ENCODE measurements at places on chromosomes 6 and 20.

DNA sequence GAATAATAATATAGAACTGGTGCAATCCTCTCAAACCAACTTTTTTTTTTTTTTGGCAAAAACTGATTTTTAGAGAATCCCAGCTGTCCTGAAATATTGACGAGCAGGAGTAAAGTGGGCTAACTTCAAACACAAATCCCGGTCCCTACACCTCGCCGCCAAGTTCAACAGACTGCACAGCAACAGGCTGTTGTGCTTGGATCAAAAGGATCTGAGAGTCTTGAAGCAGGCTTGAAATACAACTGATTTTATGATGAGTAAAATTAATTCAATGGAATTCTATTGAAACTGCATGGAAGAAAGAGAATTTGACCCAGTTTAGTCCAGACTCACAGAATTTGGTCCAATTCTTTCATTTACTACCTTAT, 172.1 kb downstream of the FOXC1 start:
- DNase-seq = no peak

GRCh38 chr20:10665027-10665561, 8.7 kb downstream of the JAG1 start:
- DNase-seq = no peak

GRCh38 chr6:18121580-18122127, 823 bp downstream of the NHLRC1 start:
- no peak for DNase-seq

DNA sequence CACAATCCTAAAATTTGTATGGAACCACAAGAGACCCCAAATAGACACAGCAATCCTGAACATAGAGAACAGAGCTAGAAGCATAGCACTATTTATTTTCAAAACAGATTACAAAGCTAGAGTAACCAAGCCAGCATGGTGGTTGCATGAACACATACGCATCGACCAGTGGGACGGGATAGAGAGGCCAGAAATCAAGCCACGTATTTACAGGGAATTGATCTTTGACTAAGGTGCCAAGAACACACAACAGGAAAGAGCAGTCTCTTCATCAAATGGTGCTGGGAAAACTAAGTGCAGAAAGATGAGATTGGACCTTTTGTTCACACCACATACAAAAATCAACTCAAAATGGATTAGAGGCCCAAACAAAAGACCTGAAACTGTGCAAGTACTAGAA, 21.1 kb downstream of the TTLL2 start:
- no peak for DNase-seq

DNA sequence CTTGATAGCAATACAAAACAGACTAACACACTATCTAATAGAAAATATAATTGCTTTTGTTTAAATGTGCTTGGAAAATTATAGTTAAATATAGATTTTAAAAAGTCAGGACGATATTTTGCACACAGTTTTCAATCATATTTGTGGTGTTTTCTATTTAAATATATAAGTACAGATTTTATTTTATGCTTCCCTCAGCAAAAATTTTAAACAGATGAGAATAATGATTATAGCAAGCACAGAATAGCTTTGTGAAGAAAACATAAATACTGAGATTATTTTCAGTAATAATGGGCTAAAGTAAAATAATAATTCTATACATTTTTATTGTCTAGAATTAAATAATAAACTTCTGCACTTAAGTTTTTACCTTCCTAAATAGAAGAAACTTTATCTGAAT, 809.4 kb downstream of the PHF3 start:
- no peak for DNase-seq

GRCh38 chr20:11260611-11261010, 586.8 kb upstream of the JAG1 start:
- DNase-seq = no peak

DNA sequence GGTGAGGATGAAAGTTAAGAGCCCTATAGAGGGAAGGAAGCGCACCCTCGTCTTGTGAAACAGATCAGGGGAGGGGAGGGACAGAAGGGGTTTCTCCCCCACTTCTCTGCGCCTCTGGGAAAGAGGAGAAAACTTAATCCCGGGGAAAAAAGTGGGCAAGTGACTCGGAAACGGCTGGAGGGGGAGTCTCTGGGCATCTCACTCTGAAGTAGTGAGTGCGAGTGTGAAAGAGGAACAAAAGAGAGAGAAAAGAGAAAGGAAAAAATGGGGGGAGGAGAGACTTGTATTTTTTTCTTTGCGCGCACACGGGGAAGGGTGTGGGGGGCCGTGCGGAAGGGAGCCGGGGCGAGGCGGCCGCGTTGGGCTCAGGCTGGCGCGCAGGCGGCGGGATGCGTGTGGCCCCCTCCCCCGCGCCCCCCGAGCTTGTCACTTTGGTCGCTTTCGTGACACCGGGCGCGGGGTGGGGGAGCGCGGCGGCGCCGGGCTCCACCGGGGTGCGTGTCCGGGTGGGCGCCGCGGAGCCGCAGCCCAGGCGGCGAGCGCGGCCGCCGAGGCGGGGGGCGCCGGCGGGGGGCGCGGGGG, 454 bp downstream of the L3MBTL3 start:
- peak; percentile 8 for DNase-seq

DNA sequence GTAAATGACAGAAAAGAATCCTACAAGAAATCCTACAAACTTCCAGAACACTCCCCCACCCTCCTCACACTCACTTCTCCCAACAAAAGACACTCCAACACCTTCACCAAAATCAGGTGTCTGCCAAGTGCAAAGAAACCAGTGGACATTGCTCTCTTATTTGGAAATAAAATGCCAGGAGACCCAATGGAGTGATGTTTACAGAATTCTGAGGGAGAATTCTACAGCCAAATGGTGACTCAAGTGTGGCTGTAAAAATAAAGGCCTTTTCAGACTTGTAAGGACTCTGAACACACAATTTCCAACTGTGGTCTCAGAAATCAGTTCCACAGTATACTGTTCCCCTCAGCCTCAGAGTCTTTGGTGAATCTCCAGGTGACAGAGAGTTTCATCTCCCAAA, 109.6 kb upstream of the CARMIL1 start:
- no peak for DNase-seq

- no peak for DNase-seq
Measured at GRCh38 chr6:100118301-100118700, 124.3 kb upstream of the MCHR2 start.

DNA sequence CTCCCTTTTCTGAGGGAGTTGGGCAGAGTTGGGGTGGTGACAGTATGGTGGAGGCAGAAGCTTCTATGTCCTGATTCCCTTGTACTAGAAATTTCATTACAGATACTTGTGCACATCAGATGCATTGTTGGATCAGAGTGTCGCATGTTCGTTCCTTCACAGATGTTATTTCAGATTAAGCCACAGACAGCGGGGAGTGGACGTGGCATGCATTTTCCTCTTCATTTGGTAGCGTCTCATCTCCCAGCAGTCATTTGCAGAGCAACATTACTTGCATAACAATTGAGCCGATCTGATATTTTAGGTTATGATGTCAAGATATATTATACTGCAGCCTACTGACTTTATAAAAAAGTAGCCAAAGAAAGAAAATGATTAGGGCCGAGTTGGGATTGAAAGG, 261.6 kb upstream of the SASH1 start:
- DNase-seq = no peak

- DNase-seq = peak; percentile 52
Measured at GRCh38 chr6:46473881-46474280, 17.4 kb downstream of the RCAN2 start.

DNA sequence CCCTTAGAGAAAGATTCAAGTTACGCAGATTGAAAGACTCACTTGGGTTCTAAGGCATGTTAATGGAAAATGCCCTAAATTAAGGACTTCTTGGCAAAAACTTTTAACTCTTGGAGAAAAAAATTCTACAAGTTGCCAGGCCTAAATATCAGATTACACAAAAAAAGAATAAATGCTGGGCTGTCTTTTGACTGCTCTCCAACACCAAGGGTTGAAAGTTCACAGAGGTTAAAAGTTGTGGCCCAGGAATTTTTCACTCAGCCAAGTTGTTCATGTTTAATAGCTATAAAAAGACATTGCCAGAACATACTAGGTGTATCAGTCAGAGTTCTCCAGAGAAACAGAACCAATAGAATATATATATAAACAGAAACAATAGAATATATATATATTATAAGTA, 268.4 kb upstream of the PRND start:
- DNase-seq = no peak

- DNase-seq = no peak
Measured at GRCh38 chr6:165880686-165881085, 217.6 kb upstream of the PDE10A start.

DNA sequence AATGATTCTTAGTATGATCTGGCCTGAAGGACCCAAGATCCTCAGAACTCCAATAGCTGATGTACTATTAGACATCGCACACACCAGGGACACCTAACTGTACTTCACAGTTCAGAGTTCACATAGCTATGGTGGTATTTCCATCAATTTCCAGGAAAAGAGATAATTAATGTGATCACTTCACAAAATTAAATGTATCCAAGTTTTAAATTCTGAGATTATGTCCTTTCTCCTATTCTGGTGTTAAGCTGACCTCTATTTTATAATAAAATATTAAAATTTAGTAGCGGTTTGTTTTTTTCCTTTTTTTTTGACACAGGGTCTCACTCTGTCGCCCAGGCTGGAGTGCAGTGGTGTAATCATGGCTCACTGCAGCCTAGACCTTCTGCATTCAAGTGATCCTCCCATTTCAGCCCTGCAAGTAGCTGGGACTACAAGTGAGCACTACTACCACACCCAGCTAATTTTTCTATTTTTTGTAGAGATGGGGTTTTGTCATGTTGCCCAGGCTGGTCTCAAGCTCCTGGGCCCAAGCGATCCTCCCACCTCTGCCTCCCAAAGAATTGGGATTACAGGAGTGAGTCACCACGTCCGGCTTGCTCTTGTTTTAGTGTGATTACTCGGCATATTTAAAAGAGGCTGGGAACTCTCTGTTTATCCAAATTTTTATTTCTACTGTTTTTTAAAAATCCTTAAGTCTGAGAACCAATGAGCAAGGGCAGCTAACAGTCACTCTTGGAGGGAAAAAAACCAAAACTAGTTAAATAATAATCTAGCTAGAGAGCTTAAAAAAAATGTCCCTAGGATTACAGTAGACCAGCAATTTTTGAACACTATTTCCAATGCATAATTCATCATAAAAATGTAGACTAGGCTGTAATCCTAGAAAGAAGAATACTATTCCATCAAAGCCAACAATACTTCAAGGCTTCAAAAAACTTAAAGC, 16.0 kb downstream of the KIF13A start:
- peak; percentile 25 for DNase-seq

GRCh38 chr6:150543178-150543577, 56.5 kb upstream of the PLEKHG1 start:
- no peak for DNase-seq

DNA sequence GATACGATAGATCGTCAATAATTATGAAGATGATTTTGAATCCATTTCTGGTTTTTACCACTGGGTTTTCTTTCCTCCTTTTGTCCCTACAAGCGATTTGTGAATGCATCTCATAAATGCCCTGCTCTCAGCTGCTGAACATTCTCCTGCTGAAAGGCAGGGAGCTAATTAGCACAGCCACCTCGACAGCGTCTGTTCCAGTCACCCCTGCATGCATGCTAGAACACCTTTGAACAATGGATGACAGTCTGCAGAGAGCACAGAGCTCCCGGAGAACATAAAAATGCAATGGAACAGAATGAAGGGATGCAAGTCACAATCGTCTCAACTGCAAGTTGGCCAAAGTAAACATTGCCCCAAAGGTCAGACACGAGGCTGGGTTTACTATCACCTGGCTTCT, 105.8 kb downstream of the SLC35B3 start:
- no peak for DNase-seq

GRCh38 chr6:131362070-131362469, 211.0 kb upstream of the ARG1 start:
- no peak for DNase-seq

- no peak for DNase-seq
Measured at GRCh38 chr20:1952737-1953530, 40.9 kb downstream of the PDYN start.

- no peak for DNase-seq
Measured at GRCh38 chr6:37967651-37968050, 148.1 kb downstream of the ZFAND3 start.

GRCh38 chr6:154206141-154206540, 150.5 kb downstream of the IPCEF1 start:
- no peak for DNase-seq

DNA sequence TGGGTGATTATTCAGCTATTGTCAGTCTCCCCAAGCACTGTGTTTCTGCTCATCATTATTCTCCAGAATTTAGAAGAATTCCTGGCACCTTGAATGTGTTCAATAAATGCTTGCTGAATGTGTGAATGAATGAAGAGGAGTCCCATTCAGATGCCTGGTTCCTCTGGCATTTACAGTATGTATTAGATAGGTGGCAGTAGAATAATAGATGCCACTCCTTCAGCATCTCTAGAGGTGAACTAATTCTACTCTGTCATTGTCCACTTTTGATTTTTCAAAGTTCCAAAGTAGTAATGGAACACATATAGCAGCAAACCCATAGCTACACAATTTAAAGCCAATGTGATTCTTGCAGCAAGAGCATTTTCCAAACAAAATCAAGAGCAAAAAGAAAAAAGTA, 118.9 kb upstream of the CEP162 start:
- DNase-seq = no peak

DNA sequence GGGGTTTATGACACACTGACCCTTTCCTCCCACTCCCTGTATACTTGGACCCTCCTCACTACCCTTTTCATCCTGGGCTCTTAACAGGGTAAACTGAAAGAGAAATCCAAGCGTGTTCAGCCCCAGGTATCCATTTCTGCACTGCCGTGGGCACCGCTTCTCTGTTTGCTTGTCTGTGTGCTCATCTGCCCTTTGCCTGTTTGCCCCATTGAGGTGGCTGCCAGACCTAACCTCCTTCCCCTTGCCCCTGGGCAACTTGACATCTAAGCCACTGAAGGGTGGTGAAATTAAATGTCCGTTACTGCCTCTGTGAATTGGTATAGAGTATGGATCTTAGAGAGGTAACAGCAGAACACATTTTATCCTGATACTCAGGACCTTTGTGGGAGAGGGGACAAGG, 38.7 kb downstream of the ACSS2 start:
- DNase-seq = no peak

GRCh38 chr20:48962421-48962820, 40.9 kb downstream of the ARFGEF2 start:
- no peak for DNase-seq

GRCh38 chr6:115721564-115721963, 339.1 kb downstream of the FRK start:
- no peak for DNase-seq

DNA sequence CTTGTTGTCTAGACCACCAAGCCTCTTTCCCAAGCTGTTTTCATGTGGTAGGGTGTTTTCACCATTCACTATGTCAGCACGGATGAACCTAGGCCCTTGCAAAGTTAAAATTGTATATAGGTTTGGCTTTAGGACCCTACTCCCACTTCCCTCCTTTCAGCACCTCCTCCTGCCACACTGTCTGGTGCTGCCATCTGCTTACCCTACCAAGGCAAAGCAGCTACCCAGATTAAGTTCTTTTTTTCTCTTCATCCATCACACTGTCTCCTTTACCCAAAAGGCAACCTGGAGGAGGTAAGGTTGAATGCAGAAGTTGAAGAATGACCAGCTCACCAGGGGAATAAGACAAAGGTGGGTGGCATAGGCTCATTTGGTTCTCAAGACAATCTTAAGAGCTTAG, 184.0 kb downstream of the CDC5L start:
- DNase-seq = no peak

Data from AG08395 (cell line).